ENCODE measurements at places on chromosomes 4 and X. TPM values are rescaled to one million over a fixed set of nuclear protein-coding genes. Genes with fewer than 3 reads are reported as not detected.

DNA sequence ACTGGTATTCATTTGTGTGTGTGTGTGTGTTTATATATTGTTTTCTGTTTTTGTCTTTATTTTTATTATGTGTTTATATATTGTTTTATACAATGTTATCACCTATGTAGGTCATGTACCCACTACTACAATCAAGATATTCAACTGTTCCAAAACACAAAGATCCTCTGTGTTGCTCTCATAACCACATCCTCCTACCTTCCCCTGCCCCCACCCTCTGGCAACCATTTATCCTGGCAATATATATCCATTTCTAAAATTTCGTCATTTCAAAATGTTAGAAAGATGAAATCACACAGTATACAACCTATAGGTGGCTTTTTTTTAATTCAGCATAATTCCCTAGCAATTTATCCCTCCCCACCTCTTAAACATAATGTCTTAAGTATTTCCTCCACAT lies 18.8 kb upstream of the RPL34 start:
- DNase-seq: no peak

GRCh38 chr4:188439641-188440311 lies 300.5 kb downstream of the TRIML1 start:
- no peak for DNase-seq

- no peak for DNase-seq
Observed at GRCh38 chr4:3031357-3032082, 42.8 kb downstream of the HTT-AS start.

- no peak for DNase-seq
Observed at GRCh38 chr4:185592845-185593488, 57.7 kb upstream of the PDLIM3 start.

KCTD8 gene
- not detected for total RNA-seq

DNA sequence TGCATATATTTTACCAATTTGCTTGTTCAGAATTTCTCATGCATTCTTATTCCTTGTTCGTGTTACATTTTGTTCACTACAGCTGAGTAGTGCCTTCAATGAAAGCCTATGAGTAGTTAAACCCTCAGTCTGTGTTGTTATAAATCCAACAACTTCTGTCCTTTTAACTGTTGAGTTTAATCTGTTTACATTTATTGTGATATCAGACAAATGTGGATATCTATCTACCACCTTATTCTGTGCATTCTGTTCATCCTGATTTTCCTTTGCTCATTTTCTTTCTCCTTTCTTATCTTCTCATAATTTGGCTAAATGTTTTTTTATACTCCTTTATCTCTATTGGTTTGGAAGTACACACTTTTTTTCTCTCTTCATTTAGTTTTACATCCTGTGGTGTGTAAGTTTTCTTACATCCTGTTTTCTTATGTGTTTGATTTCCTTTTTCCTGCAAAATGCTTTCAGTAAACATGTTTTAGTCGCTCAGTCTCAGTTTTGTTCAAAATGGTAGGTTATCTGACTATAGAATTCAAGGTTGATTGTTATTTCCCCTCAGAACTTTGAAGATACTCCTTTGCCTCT lies 54.2 kb downstream of the CASP6 start:
- DNase-seq: no peak

DNA sequence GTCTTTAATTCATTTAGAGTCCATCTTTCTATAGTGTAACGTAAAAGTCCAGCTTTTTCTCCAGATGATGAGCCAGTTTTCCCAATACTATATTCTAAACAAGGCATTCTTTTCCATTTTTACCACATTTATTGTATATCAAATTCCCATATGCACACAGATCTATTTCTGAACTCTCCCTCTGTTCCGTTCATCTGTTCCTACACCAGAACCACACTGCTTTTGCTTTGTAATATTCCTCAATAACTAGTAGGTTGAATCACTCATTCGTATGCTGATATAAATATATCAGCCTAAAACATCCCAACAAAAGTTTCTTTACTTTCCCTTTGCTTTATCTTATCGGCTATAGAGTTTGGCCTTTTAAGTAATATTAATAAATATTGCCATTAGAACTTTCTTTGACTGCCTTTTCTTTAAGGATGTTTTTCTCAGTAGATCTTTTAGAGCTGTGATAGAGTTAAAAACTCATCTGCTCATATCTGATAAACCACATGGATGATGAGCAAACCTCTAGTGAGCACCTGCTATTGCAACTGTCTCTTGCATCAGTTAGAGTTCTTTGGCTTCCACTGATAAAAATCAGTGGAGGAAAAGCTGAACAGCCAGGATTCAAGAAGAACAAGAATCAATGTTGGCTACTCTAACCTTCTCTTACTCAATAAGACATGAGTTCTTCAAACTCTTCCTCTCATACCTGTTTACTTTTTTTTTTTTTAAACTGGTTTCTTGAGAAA lies 13.1 kb upstream of the RPL34 start:
- no peak for DNase-seq

VSIG4 gene
- 0.19 TPM for total RNA-seq

DNA sequence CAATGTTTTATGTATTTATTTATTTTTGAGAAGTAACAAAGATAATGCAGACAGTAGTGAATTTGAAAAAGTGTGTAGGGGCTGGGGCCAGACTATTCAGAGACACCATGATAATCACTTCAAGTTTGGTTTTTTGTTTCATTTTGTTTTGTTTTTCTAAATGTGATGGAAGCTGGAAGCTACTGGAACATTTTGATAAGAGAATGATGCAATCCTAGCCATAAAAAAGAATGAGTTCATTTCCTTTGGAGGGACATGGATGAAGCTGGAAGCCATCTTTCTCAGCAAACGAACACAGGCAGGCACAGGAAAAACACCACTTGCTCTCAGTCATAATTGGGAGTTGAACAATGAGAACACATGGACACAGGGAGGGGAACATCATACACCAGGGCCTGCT lies 706.6 kb upstream of the EPHA5 start:
- DNase-seq: no peak

DNA sequence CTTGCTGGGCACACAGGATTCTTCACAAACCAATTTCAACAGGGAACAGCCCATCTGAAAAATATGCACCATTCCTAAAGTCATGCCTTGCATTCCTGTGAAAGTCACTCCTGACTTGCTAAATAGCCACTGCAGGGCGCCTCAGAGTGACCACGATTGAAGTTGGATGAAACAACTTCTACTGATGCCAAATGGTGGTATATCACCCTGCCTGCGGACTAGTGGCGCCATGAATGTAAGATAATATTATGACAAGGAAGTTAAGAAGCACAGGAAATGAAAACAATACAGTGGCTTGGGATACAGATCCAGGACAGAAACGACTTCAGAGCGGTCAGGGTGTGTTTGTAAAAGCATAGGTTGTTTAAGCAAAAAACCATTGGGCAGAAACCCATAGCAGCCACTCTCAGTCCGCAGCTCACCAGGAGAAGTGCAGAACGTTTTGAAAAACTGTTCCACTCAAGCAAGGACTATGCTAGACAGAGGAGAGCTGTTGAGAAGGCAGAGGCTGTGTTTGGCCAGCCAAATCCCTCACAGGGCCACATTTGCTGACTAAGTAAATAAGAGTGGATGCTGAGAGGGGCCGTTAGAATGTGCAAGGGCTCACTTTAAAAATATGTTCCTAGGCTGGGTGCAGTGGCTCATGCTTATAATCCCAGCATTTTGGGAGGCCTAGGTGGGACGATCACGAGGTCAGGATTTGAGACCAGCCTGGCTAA lies 250.4 kb downstream of the PTTG2 start:
- no peak for DNase-seq

- no peak for DNase-seq
Observed at GRCh38 chrX:39377157-39377556, 575.9 kb downstream of the MID1IP1 start.

PFKFB1 gene
- total RNA-seq: 0.29 TPM

- no peak for DNase-seq
Observed at GRCh38 chr4:125517831-125518230, 203.1 kb downstream of the FAT4 start.

CYTL1 gene
- not detected for total RNA-seq

GRCh38 chr4:35934320-35934981 lies 309.9 kb downstream of the ARAP2 start:
- no peak for DNase-seq

DNA sequence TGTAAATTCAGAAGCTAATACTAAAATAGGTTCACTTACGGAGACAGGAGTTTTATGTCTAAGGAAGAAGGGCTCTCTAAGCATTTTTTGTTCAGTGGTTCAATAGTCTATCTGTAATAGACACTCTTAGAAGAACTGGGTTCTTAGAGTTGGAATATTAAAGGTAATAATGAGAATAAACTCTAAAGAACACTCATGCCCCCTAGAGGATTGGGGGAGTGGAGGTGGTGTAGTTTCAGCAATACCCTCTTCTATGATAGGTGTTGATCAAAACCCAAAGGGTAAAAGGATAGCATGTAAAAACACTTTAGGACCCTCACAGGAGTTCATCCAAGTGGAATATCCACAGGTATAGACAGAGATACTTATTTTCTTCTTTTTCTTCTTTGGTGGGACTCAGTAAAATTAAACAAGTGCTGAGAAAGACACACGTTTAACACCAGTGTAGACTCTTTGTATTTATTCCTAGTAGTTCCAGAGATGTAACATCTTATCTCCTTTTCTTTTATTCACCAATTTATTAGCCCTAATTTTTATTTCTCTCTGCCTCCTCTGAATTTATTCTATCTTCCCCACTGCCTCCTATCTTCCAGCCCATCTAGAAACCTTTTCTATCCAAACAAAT lies 25.7 kb upstream of the MND1 start:
- peak; percentile 11 for DNase-seq

DNA sequence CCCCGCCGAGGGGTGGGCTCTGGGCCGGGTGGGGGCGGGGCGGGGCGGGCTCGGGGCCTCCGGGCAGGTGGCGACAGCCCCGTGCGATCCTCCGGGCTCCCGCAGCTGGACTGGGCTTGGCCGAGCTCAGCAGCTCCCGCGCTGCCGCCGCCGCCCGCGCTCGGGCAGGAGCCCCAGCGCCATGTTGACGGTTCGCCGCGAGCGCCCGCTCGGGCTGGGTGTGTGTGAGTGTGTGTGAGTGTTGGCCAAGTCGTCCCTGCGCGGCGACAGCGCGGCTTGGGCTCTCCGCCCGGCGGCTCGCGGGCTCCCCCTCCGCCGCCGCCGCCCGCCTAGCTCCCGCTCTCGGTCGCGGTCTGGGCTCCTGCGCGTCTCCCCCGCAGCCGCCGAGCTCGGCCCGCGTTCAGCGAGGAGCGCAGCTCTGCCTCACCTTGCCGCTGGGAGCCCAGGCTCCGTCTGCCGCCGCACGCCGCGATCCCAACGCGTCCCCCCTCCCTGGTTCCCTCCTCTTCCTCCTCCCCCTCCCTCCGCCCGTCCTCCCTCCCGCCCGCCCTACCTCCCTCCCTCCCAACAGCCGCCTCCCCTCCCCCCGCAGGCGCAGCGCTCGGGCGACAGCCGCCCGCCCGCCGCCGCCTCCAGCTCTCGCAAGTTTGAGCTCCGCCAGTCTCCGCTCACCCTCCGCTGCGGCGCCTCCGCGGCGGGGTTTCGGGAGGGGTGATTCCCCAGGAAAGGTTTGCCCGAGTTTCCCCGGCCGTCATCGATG lies at the start of gene BCOR:
Gene BCOR (minus strand): TSS at position 455 of the 760 bp plus-strand sequence. CDS start 20,029 bp downstream, outside the sequence.
- peak; percentile 76 for DNase-seq

GAGE2A gene
- 0.48 TPM for total RNA-seq

DNA sequence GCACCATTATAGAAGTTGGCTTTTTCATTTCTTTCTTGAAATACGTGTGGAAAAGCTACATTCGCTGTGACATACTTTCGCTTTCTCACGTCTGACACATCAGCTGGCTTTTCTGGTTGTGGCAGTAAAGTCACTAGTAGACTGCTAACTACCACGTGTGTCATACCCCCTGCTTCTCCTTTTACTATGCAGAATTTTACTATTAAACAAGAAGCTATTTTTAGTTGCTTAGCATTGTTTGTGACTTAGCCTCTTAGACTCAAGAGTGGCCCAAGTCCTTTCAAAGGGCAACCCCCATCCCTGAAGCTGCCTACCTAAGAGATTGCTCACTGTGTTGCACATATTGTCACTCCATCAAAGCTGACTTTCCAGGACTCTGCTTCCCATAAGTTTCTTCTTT lies 2.1 kb upstream of the IL2 start:
- peak; percentile 12 for DNase-seq

DNA sequence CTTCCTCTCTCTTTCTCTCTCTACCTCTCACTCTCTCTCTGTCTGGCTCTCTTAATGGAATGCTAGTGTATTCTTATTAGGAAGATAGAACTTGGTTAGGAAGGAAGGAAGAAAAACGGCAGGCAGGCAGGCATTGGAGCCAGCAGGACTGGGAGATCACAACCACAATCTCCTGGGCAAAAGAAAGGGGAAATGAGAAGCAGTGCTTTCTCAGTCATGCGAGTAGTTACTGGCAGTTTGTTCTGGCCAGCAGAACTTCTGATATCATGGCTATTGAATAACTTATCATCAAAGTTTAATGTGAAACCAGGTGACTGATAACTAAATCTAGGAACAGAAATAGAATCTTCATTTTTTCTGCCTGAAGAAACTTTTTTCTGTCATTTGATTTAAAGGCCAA lies 60.9 kb upstream of the PAGE1 start:
- no peak for DNase-seq
